ENCODE measurements at places on chromosomes 5 and 9.
A peak's percentile ranks its signal among the peaks of the same experiment; 100 is the strongest.

- no peak for DNase-seq
Measured at GRCh38 chr5:51278539-51278938, 104.7 kb upstream of the ISL1 start.

DNA sequence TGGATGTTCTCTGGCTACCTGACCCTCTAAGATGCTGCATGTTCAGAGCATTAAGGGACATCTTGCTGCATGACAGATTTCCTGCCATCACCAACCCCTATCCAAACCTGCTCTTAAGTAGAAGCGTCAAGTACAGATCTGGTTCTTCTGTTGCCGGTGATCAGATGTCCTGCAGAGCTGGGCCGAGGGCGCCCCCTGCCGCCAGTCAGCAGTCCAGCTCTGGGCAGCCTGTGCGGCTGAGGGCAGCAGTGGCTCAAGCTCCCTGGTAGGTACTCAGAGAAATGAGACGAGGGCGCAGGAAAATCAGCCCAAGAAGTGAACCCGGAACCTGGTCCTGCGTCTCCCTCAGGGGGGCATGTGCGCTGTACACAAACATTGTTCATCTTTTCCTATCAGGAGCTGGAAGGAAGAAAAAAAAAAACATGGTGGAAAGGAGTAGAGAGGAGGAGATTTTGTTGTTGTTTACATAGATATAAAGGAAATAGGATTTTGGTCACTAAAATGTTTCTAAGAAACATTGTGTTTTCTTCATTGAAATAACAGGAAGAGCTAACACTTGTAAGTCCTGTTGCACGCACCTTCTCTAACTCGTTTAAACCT lies 95.8 kb downstream of the CFAP90 start:
- DNase-seq: no peak

GRCh38 chr5:1722877-1723276 lies 76.8 kb downstream of the MRPL36 start:
- no peak for DNase-seq

GRCh38 chr5:100903039-100903887 lies at the start of gene ST8SIA4:
TSS of gene ST8SIA4 (minus strand) at chr5:100903282. CDS start at chr5:100902955, 327 bp downstream.
- DNase-seq: peak; percentile 68

DNA sequence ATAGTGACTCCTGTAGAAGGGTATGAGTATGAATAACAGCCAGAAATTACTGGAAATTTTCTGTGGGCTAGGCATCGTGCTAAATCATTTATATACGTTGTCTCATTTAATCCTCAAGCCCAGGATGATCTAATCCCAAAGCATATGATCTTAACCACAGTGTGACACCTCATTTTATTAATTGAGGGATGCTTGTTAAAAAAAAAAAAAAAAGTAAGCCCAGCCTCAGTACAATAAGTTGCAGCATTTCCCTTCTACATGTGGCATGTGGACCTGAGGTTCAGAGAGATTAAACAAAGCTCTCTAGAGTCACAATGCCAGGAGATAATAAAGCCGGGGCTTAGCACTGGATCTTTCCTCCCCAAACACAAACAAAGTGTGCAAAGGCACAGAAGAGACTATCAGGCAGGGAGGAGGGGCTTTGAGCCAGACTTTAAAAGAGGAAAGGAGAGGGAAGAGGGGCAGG lies 49.5 kb downstream of the KLF4 start:
- DNase-seq: no peak

- no peak for DNase-seq
Measured at GRCh38 chr9:93122721-93123221, 11.3 kb downstream of the NINJ1 start.

DNA sequence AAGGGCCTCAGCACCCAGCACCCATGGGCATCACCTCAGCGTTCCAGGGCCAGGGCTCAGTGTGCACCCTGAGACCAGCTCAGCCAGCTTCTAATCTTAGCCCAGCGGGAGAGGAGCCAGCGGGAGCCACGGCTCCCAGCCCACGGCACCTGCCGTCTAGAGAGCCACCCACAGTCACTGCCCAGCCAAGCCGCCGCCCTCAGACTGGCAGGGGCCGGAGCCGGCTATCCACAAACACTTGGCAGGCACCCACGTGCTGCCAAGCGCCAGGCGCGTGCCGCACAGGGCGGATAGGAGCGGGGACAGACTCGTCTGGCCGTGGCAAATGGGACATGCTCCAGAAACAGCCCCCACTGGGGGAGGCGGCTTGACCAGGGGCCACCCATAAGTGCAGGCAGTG lies 18.6 kb downstream of the BRD3 start:
- no peak for DNase-seq

DNA sequence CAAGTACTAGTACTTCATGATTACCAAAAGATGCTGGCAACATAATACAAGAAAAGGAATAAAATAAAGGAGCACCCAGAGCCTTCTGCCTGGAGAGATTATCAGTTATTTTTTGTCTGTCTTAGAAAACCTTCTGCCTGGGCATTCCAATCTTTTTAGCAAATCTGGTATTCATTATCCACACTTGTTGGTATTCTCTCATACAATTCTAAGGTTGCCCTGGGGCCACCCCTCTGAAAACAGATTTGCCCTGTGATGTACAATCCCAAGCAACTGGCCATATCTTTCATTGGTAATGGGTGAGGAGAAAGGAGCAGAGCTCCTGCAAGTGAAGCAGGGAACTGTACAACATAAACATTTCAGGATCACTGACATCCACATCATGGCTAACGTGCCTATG lies 47.8 kb downstream of the WDR41 start:
- DNase-seq: no peak

- DNase-seq: no peak
Measured at GRCh38 chr9:113705306-113705927, 170.7 kb upstream of the ZNF618 start.

- no peak for DNase-seq
Measured at GRCh38 chr5:140109018-140109758, 4.7 kb upstream of the PURA start.

DNA sequence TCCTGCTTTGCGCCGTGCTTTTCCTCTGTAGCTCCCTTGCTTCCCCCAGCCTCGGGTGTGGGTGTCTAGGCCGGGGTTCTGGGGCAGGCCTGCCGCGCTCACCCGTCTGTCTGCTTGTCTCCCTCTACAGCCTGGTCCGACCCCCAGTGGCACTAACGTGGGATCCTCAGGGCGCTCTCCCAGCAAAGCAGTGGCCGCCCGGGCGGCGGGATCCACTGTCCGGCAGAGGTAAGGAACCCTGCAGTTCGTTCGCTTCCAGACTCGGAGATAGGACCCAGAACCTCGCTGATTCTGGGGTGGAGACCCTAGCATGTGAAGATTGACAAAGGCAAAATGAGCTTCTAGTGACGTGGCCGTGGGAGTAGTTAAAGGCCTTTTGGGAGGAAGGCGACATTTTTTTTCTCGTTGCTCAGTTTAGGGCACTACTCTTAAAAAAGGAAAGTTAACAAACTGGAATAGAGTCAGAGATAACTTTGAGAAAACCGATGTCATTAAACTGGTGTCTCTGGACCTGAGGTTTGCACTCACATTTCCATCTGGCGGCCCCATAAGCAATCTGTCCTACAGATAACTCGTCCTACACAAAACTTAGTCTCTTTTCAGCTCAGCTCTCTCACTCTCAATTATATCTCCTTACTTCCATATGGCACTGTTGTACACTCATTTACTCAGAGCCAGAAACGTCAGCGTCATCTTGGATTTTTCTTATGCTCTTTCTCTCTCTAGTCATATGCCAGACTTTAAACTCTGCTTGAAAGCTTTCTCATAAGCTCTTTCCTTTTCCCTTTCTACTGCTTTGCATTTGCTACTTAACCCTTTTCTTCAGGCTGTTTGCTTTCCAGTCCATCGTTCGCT lies 561 bp downstream of the SEC61B start:
- DNase-seq: no peak

- no peak for DNase-seq
Measured at GRCh38 chr5:93252165-93252564, 328.9 kb downstream of the NR2F1-AS1 start.

DNA sequence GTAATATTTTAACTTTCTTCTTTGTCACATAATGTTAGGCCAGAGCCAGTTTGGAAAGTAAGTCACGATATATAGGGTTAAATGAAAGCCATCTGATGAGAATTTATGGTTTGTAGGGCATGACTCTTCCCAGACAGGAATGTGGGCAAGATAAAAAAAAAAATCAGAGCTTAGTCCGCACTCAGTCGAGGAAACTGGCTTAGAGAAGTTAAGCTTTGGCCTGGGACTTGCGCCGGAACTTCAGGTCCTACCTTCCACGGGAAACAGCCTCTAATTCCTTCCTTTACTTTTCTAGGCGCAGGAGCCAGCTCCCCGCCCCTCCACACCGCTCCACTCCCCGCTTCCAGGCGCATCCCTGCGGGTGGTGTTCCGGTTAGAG lies 475 bp downstream of the DDX31 start:
- no peak for DNase-seq

DNA sequence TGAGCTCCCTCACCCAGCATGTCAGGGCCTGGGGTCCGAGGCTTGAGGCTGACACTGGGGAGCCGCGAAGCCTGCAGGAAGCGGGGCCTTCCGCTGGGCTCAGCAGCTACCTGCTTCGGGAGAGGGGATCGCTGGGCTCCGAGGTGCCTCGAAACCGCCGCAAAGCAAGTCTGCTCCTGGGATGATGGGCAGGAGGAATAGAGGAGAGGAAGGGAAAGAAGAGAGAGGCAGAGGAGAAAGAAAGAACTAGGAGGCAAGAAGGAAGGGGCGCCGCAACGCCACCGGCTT lies 1.5 kb upstream of the PRDM12 start:
- DNase-seq: no peak

- DNase-seq: no peak
Measured at GRCh38 chr5:23405316-23406068, 101.9 kb upstream of the PRDM9 start.

- DNase-seq: no peak
Measured at GRCh38 chr9:110601098-110601497, 21.6 kb upstream of the SVEP1 start.

- no peak for DNase-seq
Measured at GRCh38 chr5:2886531-2886930, 135.1 kb upstream of the IRX2 start.

DNA sequence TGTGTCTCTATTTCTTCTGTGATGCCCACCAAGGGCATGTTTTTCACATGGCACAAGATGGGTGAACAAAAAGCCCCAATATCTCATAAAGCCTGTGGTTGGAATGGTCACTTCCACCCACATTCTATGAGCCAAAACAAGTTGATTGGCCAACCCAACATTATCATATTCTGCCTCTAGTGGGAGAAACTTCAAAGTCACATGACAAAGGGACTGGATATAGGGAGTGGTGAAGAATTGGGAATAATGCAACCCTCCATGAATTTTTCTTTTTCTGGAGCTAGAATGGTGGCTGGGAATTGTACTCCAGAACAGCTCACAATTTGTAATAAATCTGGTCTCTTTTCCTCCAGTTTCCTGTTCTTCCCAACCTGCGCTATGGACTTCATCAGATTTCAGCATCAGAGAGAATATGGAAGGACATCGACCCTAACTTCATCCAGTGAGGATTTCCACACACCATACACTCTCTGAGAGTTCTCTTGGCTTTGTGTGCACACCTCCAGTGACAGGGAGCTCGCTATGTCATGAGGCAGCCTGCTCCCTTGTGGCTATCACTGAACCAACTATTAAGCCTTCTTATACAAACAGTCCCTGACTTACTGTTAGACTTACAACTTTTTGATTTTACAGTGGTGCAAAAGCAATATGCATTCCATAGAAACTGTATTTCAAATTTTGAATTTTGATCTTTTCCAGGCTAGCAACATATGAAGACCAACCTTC lies 12.0 kb upstream of the B4GALT1 start:
- DNase-seq: no peak

DNA sequence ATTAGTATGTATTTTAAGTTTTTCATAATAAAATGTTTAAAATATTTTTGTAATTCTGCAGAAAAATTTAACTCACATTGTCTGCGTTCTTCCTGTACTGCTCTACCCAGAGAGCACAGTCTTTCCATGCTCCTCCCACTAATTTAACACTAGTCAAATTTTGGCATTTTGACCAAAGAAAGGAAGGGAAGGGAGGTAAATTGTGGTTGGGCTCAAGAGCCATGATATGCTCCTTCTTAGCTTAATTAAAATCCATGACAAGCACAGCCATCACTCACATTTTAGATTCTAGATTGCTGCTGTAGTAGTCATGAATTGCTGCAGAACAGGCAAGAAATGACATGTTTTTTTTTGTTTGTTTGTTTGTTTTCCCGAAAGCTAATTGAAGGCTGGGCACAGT lies 98.4 kb downstream of the NLN start:
- DNase-seq: no peak

GRCh38 chr5:91777671-91778070 lies 394.6 kb upstream of the ARRDC3 start:
- DNase-seq: no peak

DNA sequence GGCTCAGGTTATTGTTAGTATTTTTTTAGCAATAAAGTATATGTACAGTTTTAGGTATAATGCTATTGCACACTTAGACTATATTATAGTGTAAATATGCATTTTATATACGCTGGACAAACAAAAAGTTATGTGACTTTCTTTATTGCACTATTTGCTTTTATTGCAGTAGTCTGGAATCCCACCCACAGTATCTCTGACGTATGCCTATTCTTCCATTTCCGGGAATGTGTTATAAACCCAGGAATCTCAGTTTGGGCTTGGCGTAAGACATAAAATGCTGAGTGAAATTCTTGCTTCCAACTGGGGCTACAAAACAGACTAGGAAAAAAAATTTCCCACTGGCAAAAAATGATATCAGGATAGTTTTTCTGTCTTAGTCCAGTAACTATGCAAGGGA lies 119.1 kb downstream of the HTR1A start:
- no peak for DNase-seq

- DNase-seq: no peak
Measured at GRCh38 chr5:1647580-1647979, 123.8 kb upstream of the LPCAT1 start.

- DNase-seq: no peak
Measured at GRCh38 chr5:147567917-147568598, 58.2 kb upstream of the DPYSL3 start.

GRCh38 chr9:108219664-108220063 lies 636.1 kb downstream of the ACTL7B start:
- no peak for DNase-seq

DNA sequence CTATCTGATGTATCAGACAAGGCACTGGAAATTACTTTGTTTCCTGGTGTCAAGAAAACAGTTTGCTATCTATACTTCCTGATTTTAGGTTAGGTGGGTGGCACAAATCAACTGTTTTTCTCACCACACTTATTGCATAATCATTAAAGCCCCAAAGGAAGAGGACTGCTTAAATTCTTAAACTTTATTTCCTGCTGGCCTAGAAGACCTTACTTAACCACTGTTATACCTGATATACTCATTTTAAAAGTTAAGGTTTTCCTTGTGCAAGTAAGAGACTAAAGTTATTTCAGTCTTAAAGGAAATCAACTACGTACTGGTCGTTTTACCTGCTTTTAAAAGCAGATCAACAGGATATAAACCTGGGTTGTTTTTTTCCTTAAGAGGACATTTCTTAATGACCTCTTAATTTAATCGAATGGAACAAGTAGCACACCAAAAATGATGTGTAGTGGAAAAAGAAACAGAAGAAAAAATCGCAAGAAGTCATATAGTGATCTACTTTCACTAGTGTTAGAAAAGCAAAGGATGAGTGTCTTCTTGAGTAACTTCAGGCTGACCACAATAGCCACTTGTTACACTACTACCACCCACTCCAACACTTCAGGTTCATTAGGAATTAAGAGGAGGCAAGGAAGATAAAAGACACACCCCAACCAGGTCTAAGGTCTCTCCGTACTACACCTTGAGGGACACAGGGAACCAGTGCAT lies 974 bp downstream of the CLINT1 start:
- DNase-seq: no peak

GRCh38 chr5:41629897-41630296 lies 119.5 kb upstream of the PLCXD3 start:
- no peak for DNase-seq

All from activated T-helper 1 cell treated with anti-CD3 and anti-CD28 coated beads, Interleukin-2, amount 50 U/mL, for 16 hours (primary cell).